Stimulated activated CD4-positive, alpha-beta T cell treated with anti-CD3 and anti-CD28 coated beads, TNF-alpha, amount 100 ng/mL, for 1 hour (primary cell): ENCODE measurements at places on chromosomes 1 and 21.

GRCh38 chr1:151705753-151706463 lies 10.7 kb downstream of the CELF3 start:
- no peak for DNase-seq

DNA sequence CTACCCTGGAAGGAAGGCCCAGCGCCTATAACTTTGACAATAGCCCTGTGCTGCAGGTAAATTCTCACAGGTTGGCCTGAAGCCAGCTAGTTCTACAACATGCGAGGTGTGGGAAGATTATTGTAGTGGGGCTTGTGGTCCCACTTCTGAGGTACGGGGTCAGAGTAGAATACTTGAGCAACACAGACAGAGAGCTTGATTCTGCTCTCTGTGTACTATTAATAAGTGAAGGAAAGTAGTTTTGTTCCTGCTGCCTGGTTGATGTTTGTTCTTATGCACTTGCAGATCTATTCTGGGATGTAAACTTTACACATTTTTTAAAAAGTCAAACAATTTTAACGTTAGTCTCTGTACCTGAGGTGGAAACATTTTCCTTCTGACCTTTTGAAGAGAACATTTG lies 80.4 kb downstream of the LAMC1 start:
- no peak for DNase-seq

- no peak for DNase-seq
Observed at GRCh38 chr1:199859491-199859933, 168.0 kb upstream of the NR5A2 start.

DNA sequence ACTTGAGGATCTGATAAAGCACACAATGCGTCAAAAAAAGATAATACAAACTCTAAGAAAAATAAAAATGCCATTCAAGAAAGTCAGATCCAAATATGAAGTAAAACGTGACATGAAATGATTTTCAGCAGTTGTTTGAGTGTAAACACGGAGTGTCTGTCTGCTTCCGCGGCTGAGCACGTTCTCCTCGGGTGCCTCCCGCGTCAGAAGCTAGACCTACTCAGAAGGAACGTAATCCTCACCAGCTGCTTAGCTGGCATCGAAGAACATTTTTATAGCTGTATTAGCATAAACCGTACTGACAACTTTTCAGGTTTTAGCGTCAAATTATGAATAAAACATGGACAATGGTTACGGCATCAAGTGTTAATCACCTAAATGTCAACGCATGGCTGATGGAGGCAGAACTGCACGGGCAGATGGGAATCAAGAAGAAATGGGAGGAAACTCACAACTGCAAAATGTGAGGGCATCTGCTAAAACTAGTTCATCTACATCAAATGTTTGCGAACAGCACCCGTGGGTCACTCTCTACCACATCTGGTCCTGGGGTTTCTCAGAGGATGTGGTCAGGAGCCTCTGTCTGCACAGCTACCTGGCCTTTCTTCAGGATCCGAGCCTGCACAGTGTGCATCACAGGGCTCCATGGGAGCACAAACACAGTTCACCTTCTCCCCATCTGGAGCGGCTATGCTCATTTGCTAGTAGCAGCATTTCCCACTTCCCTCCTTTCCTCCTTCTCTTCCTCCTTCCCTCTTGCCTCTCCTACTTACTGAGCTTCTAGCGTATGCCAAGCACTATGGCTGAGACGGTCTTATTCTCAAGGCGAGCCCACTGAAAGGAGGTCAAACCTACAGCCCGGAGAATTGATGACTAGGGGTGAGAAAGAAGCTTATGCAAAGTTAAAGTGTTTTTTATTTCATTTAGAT lies 40.0 kb downstream of the RCAN1 start:
- DNase-seq: no peak

DNA sequence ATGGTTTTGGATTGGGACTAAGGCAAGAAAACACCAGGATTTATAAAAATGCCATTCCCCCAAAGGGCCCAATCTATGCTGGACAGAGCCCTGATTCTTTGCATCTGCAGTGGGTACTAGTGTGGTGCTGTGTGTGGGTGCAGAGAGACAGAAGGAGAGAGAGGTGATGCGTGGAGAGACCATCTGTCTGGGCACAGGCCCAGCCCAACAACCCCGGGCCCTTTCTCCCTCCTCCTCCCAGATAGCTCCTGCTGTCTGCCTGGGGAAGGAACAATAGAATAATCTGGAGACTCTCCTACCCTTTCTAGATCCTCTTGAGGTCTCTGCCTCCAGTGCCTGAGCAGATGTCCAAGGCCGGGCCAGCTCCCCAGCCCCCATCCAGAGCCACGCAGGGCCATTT lies 15.1 kb downstream of the KIAA1614 start:
- no peak for DNase-seq

DNA sequence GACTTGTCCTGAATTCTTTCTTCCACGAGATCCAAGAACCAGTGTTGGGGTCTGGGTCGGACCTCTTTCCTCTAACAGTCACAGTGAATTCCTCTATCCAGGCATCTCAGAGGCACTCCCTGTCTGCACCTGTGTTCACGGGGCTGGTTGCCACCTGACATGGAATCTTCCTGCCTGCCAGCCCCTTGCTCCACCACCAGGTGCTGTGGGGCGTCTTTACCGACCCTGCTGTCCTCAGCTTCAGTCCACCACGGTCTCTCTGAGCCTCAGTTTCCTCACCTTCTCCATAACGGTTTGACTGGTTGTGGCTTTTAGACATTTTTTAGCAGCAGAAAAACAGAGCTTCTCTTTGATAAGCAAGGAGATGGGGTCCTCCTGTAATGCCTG lies 62.7 kb downstream of the SDC3 start:
- no peak for DNase-seq

GRCh38 chr1:78762113-78762512 lies 112.5 kb downstream of the IFI44 start:
- no peak for DNase-seq

- no peak for DNase-seq
Observed at GRCh38 chr1:17081439-17081838, 27.6 kb upstream of the SDHB start.

GRCh38 chr1:68346188-68346808 lies 103.5 kb downstream of the RPE65 start:
- no peak for DNase-seq

- no peak for DNase-seq
Observed at GRCh38 chr1:19123837-19124236, 86.2 kb downstream of the UBR4 start.

DNA sequence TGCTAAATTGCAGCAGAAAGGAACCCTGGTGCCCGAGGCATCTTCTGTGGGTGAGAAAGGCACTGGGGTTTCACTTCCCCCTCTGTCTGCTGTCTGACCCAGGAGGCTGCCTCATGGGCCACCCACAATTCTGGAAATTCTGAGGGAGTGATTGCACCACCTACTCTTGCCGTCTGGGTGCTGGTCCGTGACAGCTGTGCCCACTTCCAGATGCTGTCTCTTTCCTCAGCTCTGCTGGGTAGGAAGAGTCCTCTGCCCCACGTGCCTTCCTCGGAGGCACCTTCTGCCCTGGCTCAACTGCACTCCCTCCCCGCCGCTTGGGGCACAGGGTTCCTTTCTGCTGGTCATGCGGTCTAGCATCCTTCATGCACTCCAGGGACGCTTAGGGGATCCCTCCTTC lies 96.3 kb downstream of the ARHGEF10L start:
- DNase-seq: no peak

GRCh38 chr1:110265186-110265585 lies 55.1 kb downstream of the KCNC4 start:
- no peak for DNase-seq

- DNase-seq: no peak
Observed at GRCh38 chr1:230501849-230502248, 75.7 kb upstream of the PGBD5 start.

GRCh38 chr21:45582128-45582527 lies 39.9 kb upstream of the SLC19A1 start:
- no peak for DNase-seq

DNA sequence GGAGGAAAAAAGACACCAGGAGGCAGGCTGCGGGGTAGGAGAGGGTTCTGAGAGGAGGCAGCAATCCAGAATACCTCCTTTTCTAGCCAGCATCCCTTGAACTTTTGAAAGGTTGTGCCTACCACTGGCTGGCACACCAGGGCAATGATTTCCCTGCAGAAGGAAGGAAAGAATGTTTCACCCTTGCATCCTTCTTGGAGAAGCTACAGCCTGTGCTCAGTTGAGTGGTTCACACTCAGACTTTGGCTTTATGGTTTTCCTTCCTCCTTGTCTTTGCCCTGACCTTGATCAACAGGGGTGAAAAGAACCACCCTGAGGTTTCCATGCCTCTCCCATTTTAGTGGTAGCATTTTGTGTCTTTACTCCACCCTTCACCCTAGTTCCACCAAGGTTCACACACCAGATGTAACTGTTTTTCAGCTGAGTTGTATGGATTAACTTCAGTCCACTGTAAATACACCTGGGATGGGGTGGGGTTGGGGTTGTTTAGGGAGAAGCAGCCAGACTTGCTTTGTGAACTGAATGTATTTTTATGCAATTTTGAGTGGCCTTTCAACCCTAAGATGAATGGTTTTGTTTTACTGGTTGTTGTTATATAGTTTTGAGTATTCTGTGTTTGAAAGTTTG lies 122.3 kb downstream of the SYT2 start:
- DNase-seq: no peak

DNA sequence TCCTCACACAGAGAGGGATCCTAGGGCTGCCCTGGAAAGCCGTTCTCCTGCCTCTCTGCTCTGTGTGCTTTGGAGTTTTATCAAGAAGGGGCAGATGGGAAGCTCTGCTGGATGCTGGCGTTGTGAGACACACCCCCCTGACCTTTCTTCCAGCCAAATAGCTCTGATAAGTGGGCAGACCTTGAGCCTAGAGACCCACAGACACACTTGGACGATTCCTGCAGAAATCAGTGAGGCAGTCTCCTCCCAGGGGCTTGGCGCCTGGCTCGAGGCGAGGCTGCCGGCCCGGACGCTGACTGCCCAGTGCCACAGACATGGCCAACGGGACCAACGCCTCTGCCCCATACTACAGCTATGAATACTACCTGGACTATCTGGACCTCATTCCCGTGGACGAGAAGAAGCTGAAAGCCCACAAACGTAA lies at the start of gene MRAP:
Gene MRAP (plus strand): TSS at position 198 of the 424 bp plus-strand sequence. CDS start 117 bp downstream, at position 315.
- DNase-seq: no peak

GRCh38 chr21:45416620-45417019 lies 11.7 kb downstream of the COL18A1 start:
- no peak for DNase-seq

GRCh38 chr1:9284061-9284460 lies 8.6 kb upstream of the SPSB1 start:
- DNase-seq: no peak

DNA sequence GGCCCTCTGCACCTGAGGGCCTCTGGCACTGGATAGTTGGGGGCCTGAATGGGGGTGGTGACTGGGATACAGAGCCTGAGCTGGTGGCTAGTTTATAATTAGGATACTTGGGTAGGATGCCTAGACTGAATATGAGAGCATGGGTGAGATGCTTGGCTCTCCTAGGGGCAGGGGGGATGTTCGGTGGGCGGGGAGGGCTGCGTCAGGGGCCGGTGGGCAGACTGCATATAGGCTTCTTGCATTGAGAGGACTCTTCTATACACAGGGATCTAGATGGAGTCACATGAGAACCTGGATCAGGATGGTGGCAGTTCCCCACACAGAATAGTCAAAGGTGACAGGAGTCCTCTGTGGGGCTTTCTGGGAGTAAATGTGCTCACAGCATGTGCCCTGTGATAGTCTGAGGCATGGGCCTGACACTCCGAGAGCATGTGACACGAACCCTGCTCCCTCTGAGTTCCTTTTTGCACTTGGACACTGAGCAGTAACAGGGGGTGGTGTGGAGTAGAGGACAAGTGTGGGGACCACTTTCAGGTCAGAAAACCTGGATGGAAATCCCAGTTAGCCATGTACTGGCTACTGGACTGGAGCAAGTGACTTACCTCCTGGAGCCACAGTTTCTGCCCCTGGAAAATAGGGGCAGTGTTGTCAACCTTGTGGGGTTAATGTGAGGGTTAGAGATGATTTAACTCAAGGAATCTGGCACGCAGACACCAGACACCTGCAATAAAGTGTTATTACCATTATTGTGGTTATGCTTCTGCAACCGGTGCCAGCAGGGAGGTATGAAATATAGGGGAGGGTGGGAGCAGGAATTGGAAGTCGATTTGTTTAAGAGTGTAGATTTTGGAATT lies 2.2 kb downstream of the MAP7D1 start:
- DNase-seq: no peak
